ENCODE measurements at places on chromosomes 16 and 17.

DNA sequence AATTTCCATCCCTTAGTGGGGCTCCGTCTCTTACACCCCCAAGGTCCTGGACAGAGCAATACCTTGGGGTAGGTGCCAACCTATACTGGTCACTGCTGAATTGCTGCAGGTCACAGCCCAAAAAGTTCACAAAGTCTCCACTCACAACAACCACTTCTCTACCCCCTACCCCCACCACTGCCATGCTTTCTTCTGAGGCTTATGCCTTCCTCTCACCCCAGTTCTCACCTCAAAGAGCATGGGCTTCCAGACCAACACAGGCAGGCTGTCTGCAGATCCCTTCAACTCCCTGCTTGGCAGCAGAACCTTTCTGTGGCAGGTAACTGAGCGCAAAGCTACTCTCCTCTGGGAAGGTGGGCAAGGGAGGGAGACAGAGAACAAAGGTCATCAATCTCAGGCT lies 35.5 kb downstream of the C16orf78 start:
- DNase-seq, result no peak

GRCh38 chr17:34998205-34998604 lies 17.9 kb downstream of the LIG3 start:
- peak; percentile 62 for DNase-seq

DNA sequence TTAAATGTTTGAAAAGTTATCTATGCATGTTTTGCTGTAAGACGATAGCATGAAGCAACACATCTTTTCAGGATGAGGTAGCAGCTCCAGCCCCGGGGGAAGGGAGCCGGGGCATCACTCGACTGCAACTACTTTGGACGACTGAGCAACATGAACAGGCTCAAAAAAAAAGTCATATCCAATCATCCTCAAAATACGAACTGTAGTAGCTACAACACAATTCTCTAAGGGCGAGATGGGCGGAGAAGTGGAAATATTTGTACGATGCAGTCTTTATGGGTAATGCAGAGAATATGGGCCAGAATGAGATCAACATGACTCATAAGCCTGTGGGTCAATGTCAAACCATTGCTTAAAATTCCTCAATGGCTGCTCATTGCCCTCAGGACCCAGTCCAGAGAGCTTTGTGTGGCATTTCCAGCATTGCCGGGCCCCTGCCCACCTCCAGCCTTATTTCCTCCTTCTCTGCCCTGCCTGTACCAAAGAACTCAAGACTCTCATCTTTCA lies 17.7 kb upstream of the SMURF2 start:
- no peak for DNase-seq

- no peak for DNase-seq
Measured at GRCh38 chr17:55086635-55087058, 118.1 kb downstream of the STXBP4 start.

DNA sequence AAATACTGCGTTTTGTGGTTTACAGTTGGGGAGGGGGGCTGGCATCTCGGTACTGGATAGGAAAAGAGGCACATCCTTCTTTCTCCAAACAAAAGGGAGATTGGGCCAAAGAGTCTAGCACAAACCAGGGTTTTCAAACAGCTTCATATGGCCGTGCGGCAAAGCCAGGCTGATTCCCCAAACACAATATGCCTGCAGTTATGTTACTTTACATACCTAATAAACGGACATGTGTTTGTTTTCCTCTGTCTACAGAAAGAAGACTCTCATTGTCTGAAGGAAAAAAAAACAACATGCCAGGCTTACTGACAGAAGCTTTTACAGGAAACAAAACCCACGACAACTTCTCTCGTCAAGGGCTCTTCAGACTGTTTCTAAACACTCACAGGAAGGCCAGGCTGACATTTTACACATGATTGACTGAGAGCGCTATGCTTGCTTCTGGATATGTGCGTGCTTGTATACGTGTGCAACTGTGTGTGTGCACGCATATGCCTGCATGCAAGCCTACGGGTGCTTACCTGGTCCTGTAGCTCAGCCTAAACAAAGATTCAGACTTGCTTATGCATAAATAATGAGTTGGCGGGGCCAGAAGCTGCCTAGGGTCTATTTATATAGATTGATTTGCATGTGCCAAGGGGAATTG lies 461.0 kb upstream of the C16orf82 start:
- no peak for DNase-seq

DNA sequence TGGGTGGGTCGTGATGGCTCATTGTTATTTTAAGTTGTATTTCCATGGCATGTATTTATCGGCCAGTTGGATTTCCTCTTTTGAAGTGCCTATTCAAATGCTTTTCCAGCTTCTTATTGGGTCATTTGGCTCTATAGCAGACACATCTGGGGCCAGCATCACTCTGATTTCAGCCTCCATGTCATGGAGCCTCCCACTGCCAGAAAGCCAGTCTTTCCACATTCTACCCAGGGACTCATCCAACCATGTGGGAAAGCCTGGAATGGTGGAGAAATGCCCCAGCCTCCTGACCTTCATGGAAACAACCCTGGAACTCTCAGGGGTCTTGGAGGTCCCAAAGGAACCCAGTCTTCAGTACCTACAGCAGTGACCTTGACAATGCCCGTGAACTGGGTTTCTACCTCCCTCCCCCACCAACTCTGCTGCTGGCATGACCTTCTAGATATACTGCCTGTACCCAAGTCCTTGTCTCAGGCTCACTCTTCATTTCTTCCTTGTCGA lies 33.8 kb upstream of the ADGRG1 start:
- DNase-seq, result no peak

DNA sequence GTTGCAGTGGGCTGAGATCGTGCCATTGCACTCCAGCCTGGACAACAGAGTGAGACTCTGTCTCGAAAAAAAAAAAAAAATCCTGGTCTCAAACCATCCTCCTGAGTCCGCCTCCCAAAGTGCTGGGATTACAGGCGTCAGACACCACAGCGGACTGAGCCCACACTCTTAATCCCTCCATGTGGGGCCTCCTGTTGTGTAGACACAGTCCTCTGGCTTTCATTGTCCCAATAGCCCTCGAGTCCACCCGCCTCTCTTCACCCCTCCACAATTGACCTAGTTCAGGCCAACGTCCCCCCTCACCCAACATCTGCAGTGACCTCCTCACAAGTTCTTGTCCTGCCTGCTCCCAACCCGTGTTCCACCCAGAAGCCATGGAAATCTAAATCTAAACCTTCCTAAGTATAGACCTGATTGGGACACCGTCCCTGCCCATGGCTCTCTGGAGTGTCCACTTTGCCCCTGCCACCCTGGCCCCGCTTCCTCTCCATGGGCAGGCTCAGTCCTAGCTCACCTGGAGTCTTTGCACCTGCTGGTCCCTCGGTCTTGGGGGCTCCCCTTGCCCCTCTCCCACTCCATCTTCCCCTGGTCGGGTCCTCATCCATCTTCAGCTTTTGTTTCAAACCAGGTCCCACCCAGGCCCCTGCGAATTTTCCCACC lies 46.7 kb downstream of the HAPSTR1 start:
- DNase-seq, result no peak

DNA sequence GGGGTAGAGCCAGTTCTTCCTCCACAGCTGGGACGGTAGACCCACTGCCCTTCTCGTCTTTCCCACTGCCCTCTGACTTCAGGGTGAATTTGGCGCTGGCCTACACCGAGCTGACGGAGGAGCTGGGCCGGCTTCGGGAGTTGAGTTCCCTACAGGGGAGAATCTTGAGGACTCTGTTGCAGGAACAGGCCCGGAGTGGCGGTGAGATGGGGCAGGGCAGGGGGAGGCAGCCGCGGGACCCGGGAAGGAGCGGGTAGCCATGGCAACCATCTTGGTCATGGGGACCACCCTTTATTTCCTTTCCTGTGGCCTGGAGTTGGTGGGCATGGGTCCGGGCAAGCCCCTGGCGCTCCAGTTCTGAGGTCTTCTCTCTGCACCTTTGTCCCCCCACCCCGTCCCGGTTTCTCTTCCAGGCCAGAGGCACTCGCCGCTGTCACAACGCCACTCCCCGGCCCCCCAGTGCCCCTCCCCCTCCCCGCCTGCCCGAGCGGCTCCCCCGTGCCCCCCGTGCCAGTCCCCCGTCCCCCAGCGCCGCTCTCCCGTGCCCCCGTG lies 14.4 kb downstream of the TBKBP1 start:
- DNase-seq, result no peak

- DNase-seq, result no peak
Measured at GRCh38 chr16:65021852-65022595, 99.8 kb downstream of the CDH11 start.

- DNase-seq, result peak; percentile 8
Measured at GRCh38 chr16:80526418-80527061, 14.3 kb upstream of the DYNLRB2 start.

GRCh38 chr16:65037556-65037955 lies 84.3 kb downstream of the CDH11 start:
- no peak for DNase-seq

DNA sequence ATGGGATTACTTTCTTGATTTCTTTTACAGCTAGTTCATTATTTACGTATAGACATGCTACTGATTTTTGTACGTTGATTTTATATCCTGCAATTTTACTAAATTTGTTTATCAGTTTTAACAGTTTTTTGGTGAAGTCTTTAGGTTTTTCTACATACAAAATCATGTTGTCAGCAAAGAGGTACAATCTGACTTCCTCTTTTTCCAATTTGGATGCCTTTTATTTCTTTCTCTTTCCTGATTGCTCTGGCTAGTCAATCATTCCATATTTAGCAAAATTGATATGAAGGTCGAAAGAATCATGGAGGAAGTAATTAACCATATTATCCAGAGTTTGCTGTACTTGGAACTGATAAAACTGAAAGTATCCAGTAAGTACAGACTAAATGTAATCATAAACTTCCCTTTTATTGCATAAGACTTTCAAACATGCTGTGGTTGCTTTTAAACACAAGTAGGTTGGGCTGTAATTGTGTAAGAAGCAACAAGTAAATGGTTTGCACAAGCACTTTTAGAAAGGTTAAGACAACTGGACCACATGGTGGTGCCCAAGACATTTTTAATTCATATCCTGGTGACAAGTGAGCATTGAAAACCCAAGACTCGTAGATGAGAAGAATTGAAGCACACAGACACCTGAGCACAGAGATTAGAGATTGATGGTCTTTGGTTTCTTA lies 8.4 kb downstream of the GDE1 start:
- DNase-seq, result no peak

- DNase-seq, result no peak
Measured at GRCh38 chr17:50594128-50594823, 33.8 kb downstream of the CACNA1G start.

DNA sequence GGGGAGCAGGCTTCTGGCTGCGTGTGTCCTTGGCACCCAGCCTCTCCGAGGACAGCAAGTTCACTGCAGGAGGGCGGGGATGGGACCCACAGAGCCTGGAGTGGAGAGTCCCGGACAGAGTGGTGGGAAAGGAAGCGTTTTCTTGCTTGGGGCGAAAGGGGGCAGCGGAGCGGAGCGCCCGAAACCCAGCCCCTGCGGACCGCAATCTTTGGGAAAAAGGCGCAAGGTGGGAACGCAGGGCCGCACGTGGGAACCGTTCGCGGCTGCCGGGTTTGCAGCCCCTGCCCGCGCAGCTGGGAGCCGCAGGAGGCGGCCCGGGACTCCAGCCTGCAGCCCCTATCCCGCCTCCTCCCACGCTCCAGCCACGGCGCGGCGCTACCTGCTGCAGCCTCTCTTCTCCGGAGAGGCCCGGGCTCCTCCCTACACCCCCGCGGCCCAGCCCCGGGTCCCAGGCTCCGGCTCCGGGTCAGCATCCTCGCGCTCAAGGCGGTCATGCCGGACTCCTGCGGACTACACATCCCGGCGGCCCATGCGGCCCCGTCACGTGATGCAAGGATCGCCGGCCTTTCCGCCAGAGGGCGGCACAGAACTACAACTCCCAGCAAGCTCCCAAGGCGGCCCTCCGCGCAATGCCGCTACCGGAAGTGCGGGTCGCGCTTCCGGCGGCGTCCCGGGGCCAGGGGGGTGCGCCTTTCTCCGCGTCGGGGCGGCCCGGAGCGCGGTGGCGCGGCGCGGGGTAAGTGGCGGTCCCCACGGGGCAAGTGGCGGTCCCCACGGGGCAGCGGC lies at the start of the genes NTHL1 and TSC2:
TSS of gene NTHL1 (minus strand) at position 505 of the 786 bp plus-strand sequence. CDS start at position 494, 11 bp downstream.
TSS of gene TSC2 (plus strand) at position 656 of the 786 bp plus-strand sequence. CDS start 631 bp downstream, outside the sequence.
- peak; percentile 96 for DNase-seq

GRCh38 chr17:69723741-69724140 lies 309.2 kb downstream of the MAP2K6 start:
- DNase-seq, result no peak

GRCh38 chr16:69775563-69775962 lies 13.4 kb downstream of the WWP2 start:
- DNase-seq, result no peak

GRCh38 chr16:20942256-20942655 lies 41.7 kb downstream of the LYRM1 start:
- DNase-seq, result no peak

GRCh38 chr17:76131692-76132573 lies 9.1 kb downstream of the FOXJ1 start:
- DNase-seq, result no peak

DNA sequence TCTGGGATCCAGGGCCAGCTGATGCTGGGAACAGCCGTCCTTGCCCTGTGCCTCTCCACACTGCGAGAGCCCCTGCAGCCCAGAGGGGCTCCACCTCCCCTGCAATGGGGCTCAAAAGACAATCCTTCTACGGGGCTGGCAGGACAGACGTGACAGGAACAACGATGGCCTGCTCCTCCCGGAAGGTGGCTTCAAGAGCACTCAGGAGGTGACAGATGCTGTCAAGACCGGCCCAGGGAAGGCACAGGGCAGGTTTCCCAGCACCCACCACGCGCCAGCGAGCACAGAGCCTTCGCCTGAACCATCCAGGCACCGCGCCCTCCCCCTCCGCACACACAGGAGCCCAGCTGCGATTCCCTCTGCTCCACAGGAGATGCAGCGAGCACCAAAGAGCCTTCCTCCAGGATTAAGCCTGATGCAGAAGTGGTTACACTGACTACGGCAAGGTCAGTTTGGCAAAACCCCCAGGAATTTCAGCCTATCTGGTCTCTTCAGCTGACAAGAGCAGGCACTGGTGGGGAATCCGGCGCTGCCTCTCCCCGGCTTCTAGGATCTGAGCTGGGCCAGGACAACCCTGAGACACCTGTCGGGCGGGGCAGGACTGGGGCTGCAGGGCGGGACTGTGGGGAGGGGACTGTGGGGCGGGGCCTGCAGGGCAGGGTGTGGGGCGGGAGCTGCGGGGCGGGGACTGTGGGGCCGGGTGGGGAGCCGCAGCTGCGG lies 103.4 kb downstream of the ZNF778 start:
- DNase-seq, result no peak

DNA sequence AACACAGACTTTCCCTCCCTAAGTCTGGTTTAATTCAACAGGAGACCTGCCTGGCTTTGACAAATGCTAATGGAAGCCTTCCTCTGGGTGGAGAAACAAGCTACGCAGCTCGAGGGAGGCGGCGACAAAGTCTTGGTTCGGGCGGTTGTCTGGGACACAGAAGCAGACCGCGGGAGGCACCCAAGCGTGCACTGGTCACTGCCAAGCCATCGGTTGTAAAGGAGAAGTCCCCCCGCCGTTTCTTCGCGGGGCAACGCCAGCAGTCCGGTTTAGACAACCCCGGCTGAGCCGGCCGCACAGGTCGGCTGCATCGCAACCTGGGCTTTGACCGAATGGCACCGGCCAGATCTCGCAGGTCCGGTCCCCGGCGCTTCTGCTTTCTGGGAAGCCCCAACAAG lies 586 bp downstream of the GLYR1 start:
- peak; percentile 2 for DNase-seq

All from thymus (tissue), 14 donors.